ENCODE measurements at places on chromosomes 2 and 18. TPM values are rescaled to one million over a fixed set of nuclear protein-coding genes. Genes with fewer than 3 reads are reported as not detected.

Gene YES1
- polyA plus RNA-seq = 77.8 TPM

Gene GALNT13
- not detected for polyA plus RNA-seq

Gene POU3F3
- polyA plus RNA-seq = not detected

Gene ASB18
- not detected for polyA plus RNA-seq

Gene OR6B3
- polyA plus RNA-seq = not detected

Gene NCKAP5
- not detected for polyA plus RNA-seq

GRCh38 chr2:219086196-219086595, 25.5 kb upstream of the IHH start:
- DNase-seq = no peak

GRCh38 chr2:27962006-27962405, 71.5 kb downstream of the BABAM2 start:
- no peak for DNase-seq

DNA sequence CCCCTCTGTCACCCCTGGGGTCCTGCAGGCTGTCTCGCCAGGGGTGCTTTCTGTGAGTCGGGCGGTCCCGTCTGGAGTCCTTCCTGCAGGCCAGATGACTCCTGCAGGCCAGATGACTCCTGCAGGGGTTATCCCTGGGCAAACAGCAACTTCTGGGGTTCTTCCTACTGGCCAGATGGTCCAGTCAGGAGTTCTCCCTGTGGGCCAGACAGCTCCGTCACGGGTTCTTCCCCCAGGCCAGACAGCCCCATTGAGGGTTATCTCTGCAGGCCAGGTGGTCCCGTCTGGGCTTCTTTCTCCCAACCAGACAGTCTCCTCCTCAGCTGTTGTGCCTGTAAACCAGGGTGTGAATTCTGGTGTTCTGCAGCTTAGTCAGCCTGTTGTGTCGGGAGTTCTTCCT, 27.6 kb downstream of the ADNP2 start:
- no peak for DNase-seq

DNA sequence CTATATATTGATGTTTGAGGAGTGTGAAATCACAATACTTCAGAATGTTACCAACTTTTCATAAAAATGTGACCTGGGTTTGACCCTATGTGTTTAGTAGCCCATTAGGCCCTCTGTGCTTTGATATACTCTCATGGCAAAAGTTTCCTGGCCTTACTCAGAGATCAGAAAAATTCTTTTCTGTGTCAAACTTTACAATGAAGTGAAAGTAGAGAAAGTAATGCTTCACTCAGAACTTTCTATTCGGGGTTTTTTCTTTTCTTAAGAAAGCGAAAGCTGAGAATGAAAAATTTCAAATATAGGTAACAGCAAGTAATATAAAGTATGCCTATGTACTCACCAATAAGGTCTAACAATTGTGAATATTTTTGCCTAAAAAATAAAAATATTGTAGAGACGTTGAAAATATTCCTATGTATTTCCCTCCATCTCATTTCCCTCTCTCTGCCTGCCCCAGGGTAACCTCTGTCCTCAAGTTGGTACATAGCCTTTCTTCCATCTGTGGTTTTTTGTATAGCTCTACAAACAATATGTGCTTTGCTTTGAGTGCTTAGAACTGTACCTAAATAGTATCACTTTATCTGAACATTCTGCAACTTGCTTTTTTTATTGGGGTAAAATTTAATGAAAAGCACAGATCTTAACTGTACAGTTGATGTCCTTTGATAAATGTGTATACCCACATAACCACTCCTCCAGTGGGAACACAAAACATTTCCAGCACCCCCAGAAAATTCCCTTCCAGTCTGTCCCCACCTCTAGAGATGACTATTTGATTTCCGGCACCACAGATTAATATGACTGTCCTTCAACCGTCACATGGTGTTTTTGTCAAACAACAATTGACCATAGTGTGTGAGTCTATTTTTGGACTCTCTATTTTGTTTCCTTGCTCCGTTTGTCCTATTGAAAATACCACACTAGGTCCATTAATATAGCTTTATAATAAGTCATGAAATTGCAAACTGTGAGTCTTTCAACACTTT, 10.3 kb upstream of the ACKR3 start:
- DNase-seq = no peak

GRCh38 chr2:20193185-20193584, 31.7 kb downstream of the SDC1 start:
- no peak for DNase-seq

- DNase-seq = no peak
These were observed 309.1 kb downstream of the MYCN start for GRCh38 chr2:16249246-16250055.

Measured in K562 (cell line).